ENCODE measurements at places on chromosomes 1 and 21.

DNA sequence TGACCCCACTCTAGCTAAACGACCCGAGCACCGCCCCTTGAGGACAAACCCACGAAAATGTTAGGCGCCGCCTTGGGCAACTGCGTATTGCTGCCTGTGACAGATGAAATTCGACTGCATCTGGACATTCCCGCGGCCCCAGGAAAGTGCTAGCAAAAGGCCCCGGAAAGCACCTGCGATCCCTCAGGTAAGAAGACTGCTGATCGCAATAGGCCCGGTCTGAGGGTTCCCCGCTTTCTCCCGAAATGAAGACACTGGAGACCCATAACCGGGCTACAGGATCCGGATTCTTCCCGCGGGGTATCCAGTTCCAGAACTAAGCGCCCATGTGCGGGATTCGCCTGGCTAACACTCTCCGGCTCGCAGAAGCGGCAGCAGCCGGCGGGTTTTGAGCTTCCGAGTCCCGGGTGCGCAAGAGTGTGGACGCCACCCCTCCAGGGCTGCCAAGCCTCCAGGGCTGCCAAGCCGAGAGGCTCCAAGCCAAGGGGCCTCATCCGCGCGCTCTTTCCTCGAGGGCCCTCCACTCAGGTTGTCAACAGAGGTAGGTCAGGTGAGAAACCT, 157.9 kb upstream of the NBPF11 start:
- DNase-seq: no peak

DNA sequence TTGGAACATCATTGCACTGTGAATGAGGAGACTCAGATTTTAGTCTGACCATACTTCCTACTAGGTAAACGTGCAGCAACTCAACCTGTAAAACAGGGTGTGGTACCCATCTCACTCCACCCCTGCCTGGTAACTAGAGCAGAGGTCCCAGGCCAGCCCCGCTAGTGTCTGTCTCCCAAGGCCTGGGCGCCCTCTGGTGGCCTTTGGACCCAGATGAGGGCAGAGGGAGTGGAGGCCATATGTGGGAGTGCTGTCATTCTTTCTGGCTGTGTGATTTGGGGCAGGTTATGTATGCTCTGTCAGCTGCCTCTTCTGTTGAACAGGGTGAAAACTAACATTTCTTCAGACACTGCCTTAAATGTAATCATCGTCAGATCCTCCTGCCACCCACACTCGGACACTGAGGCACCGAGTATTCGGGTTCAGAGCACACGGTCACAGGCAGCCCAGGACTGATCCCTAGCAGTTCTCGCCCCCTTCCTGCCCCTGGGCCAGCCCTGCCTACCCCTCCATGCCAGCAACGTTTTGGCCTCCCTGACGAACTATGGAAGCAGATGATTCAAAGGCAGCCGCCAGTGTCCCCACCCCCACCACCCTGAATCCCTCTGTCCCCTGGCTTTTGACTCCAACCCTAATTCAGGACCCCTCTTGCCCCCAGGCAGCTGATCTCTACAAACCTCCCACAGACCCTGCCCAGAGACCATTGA, 76.0 kb downstream of the CD247 start:
- peak; percentile 86 for DNase-seq

GRCh38 chr1:150555971-150556865, 7.0 kb downstream of the ADAMTSL4 start:
- no peak for DNase-seq

- DNase-seq: peak; percentile 65
Observed at GRCh38 chr1:154837672-154838171, 32.4 kb downstream of the KCNN3 start.

DNA sequence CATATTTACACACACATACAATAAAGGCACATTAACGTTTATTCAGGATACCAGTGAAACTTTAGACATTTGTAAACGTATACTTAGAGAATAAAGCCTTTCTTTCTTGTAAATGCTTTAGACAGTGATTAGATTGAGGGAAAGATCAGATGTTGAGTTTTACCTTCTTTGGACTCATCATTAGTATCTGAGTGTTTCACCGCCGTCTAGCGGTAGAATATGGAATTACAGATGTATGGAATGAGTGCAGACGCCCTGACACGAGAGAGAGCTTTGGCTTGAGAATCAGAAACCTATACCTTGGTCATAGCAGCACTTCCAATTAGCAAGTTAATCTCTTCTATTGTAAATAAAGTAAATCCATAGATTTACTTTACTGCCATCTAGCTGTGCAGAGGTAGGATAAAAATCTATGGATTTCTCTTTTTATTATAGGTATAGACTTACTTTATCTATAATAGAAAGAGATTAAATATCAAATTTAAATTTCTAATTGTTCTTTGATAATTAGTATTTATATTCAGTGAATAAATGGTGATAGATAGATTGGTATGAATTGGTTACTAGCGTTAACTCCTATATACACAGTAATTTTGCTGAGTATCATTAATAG, 12.6 kb downstream of the FLG2 start:
- peak; percentile 12 for DNase-seq

DNA sequence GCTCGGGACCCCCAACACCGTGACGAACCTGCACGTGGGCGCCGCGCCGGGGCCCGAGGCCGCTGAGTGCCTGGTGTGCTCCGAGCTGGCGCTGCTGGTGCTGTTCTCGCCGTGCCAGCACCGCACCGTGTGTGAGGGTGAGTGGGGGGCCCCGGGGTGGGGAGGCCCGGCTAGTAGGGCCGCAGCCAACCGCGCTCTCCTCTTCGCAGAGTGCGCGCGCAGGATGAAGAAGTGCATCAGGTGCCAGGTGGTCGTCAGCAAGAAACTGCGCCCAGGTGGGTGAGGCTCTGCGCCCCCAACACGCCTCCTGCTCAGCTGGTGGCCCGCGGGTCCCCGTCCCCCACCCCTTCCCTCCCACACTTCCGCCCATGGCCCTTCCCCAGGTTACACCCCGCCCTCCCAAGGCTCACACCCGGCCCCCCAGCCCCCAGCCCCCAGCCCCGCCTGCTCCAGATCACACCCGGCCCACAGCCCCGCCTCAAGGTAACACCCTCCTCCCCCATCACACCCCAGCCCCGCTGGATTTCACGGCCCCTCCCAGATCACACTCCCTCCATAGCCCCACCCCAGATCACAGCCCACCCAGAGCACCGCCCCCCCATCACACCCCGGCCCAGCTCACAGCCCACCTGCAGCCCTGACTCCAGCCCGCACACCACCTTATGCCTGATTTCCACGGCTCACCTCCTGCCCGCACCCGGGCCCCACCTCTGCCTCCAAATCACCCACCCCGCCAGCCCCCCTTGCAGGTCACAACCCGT, 2.4 kb upstream of the MMP23B start:
- peak; percentile 66 for DNase-seq

DNA sequence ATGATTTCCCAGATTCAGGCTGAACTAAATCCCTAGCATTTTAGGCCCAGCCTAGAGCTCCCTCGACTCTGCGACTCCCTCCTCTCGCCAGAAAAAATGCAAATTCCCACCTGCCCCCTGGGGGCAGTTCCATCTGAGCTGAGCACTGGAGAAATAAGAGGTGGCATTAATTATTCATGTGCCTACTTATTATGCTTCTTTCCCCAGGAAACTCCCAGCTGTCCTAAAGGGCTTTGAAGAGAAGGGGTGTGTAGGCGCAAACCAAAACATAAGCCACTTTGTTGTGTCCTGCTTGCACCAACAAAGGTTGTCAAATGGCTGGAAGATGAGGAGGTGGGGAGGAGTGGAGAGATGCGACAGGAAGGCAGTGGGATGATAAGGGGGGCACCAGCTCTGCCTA, 41.4 kb upstream of the GOLT1A start:
- no peak for DNase-seq

DNA sequence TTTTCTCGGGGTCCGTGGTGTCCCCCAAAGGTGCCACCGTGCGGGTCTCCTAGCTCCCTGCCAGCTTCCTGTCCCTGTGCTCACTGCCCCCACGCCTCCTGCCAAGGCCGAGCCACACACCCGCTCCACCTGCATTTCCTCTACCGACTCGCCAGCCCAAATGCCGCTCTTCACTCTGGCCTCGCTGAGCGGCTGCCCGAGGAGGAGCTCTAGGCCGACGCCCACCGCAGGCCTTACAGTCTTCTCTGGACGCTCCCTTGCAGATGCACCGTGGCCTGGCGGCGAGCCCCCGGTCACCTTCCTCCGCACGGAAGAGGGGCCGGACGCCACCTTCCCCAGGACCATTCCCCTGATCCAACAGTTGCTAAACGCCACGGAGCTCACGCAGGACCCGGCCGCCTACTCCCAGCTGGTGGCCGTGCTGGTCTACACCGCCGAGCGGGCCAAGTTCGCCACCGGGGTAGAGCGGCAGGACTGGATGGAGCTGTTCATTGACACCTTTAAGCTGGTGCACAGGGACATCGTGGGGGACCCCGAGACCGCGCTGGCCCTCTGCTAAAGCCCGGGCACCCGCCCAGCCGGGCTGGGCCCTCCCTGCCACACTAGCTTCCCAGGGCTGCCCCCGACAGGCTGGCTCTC, 26.3 kb downstream of the FTCD start:
- no peak for DNase-seq

GRCh38 chr1:210568631-210569030, 239.9 kb downstream of the HHAT start:
- no peak for DNase-seq

- no peak for DNase-seq
Observed at GRCh38 chr1:41281334-41281733, 39.2 kb upstream of the SCMH1 start.

DNA sequence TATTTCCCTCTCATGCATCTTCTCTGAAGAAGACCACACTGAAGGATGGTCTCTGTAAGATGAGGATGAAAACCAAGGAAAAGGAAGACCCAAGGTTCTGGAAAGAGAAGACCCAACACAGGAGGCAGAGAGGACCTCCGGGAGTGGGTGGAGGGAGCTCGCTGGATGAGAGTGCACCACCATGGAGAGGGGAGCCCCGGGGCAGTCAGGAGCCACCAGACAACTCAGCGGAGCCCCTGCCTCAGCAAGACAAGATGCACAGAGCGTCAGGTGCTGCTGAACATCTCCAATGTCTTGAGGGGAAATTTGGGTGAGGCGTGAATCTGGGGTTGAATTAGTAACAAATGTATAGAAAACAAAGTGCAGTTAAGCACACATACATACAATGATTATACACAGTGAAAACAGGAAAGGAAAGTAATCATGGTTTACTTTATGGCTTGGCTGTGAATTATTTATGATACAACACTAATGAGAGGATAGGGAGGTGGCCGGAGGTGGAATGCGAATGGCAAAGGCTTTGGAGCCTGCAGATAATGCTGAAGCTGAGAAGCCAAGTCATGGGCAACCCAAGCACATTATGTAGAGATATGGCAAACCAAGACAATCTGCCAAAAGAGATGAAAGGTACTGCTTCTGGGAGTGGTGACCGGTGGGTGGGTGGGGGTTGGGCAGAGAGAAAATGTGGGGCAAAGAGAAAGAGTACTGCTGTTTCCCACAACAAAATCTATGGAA, 80.4 kb upstream of the EDN2 start:
- no peak for DNase-seq

DNA sequence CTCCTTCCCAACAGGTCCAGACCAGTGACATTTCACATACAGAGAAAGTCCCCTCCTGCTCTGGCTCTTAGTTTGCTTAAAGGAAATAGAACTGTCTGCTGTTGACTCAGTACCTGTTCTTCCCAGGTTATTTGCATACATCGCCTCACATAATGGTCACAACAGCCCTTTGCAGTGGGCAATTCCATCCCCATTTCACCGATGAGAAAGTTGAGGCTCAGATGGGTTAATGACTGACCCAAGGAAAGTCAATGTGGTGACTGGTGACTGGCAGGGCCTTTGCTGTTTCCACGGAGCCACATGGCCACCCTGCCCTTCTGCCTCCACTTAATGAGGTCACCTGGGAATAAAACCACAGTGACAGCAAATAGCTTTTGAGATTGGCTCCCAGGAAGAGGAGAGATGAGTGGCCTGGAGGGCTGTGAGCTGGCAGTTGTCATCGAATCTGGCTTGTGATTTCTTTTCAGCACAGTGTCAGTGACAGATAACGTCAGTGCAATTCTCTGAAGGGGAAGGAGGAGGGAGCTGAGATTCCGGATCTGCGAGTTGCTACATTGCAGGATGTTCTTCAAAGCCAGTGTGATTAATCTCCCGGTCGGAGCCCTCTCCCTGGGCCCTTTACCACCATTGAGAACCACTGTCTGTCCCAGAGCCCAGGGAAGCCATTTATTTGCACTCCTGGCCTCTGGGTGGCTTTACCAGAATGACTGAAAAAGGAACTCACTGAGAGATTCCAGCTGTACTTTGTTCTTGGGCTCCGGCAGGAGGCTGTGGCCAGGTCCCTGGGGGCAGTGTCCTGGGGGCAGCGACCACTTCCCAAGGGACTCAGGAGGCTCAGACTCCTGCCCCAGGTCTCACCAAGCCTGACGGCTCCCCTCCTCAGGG, 117.2 kb downstream of the CNIH3 start:
- no peak for DNase-seq

GRCh38 chr1:91885213-91885715, 687 bp downstream of the TGFBR3 start:
- DNase-seq: peak; percentile 22

- no peak for DNase-seq
Observed at GRCh38 chr1:182299728-182300616, 91.6 kb downstream of the GLUL start.

GRCh38 chr1:7363450-7363849, 407.6 kb upstream of the VAMP3 start:
- DNase-seq: no peak

DNA sequence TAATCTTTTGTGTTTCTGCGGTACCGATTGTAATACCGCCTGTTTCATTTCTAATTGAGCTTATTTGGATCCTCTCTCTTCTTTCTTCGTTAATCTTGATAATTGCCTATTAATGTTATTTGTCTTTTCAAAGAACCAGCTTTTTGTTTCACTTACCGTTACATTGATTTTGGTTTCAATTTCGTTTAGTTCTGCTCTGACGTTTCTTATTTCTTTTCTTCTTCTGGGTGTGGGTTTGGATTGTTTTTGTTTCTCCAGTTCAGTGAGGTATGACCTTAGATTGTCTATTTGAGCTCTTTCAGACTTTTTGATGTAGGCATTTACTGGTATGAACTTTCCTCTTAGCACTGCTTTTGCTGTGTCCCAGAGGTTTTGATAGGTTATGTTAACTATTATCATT, 9.4 kb downstream of the OR2M2 start:
- DNase-seq: no peak

All from GM12891 (cell line).